ENCODE measurements at places on chromosomes 1 and 21.

DNA sequence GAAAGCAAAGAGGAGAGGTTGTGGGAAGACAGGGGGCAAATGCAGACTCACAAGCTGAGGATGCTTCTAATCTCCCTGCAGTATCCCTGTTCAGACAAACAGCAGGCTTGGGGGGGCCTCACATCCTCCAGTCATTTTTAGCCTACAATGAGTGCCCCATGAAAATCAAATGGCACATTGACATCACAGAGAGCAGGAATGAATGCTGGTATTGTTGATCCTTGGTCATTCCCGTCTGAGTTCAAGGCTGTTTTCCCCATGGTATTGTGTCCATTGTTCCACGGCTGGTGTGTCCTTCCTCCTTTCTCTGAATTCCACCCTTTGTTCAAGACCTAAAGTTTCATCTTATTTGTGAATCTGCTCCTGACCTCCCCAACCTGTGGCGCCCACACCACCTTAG is 545.6 kb downstream of the AJAP1 start:
- DNase-seq: no peak

DNA sequence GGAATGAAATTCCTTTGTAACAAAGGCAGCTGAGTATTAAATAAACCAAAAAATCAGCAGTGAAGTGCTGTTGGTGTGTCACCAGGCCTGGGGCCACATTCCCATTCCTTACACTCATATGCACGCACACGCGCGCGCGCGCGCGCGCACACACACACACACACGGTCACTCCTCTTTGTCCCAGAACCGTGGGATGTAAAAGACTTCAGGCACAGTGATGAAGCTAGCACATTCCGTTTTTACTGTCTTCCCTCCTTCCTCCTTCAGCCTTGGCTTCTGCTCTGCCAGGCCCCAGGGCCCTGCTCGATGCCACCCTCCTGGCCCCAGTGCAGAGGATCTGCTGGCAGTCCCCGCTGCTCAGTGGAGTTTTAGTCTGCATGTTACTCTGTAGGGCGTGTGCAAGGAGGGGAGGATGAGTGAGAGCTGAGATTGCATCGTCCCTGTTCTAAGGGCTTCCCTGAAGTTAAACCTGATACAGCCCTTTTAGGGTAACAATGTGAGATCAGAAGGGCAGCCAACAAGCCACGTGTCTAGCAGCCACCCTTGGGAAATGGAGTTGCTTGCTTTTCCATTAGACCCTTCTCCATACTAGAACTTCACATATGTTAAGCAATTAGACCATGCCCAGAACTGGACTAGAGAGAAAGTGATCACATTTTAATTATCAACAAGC is 71.7 kb upstream of the WDR26 start:
- no peak for DNase-seq

DNA sequence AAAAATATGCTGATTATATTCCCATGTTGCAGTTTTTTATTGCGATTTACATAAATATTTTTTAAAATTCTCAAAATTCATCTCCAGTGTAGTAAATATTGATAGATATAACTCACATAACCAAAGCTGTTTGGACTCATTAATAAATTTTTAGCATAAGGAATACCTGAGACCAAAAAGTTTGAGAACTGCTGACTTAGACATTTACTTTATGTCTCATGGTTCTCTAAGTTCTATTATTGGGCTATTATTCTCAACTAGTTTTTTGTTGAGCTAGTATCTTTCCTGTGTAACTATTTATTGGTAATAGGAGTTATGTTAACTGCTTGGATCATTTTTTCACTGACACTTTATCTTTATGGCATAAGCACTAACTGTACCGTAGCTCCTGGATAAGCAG is 1069.6 kb downstream of the ADGRL2 start:
- DNase-seq: no peak

- no peak for DNase-seq
These were observed 173.5 kb downstream of the NPHP4 start for GRCh38 chr1:5818755-5819154.

DNA sequence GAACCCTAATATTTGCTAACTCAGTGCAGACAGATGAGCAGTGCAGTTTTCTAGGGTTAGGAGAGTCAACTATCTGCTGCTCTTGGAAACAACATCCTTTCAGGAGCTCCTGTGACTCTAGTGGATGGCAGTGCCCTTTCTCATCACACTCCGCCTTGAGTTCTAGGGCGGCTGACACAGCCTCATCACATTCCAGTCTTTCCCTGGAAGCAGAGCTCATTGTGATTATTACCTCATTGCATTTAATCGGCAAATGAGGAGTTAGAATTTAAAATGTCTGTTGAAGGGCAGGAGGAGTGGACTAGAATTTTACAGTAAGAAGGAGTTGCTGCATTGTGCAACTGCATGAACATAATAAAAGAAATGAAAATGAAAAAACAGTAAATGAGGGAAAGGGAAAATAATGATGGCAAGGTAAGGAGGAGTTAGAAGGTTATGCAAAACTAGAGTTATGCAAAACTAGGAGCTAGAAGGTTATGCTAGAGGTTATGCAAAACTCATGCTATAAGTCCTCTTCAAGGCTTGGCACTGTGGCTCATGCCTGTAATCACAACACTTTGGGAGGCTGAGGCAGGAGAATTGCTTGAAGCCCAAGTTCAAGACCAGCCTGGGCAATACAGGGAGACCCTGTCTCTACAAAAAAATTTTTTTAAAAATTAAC is 6.9 kb upstream of the PTGFRN start:
- DNase-seq: no peak

DNA sequence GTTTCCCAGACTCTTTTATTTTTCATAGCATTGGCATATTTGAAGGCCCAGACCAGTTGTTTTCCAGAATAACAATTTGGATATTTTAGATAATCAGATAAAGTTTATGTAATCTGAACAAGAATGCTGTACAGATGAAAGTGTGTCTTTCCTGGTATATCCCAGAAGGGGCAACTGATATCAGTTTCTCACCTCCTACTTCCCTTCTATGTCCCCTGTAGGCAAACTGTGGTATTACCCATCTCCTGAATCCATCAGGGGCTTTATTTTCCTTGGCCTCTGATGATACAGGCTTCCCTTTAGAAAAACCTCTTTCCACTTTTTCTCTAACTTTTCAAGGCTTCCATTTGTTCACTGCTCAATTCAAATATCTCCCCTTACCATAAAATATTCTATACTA is 87.5 kb upstream of the RGS1 start:
- no peak for DNase-seq

- no peak for DNase-seq
These were observed 525 bp downstream of the RYR2 start for GRCh38 chr1:237042526-237042891.

- DNase-seq: no peak
These were observed 24.6 kb downstream of the RUNX3 start for GRCh38 chr1:24905355-24905978.
